ENCODE measurements at places on chromosomes 4 and X.

DNA sequence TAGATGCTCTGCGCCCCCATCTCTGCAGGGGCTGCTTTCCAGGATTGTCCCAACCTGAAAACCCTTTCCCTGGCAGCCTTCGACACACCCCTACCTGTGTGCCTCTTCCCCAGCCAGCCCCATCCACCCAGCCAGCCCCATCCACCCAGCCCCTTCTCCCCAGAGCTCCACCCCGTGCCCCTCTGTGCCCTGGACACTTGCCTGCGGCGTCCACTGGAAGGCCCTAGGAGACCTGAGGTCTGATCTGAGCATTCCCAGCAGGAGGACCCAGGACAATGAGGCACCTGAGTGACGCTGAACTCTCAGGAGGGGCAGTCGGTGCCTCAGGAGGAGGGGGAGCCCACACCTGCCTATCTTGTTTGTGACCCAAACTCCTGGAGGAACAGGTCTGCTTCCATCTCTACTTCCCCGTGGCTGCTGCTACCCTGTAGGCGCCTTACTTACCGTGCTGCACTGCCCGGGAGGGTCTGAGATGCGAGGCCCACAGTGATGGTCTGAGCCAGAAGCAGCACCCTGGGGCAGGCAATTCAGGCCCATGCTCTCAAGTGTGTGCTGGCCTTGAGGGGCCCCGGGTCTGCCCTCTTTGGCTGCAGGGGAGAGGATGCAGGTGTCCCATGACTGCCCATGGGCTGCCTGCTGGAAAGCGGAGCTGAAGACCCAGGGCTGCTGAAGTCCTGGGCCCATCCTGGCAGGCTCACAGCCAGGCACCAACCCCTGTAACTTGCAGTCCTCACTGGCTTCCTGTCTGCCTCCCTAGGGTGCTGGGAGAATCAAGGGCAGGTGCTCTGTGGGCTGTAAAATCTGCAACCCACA is 4.9 kb downstream of the LRPAP1 start:
- DNase-seq, result no peak

- DNase-seq, result no peak
These were observed 95.7 kb downstream of the ANK2 start for GRCh38 chr4:113145147-113145518.

DNA sequence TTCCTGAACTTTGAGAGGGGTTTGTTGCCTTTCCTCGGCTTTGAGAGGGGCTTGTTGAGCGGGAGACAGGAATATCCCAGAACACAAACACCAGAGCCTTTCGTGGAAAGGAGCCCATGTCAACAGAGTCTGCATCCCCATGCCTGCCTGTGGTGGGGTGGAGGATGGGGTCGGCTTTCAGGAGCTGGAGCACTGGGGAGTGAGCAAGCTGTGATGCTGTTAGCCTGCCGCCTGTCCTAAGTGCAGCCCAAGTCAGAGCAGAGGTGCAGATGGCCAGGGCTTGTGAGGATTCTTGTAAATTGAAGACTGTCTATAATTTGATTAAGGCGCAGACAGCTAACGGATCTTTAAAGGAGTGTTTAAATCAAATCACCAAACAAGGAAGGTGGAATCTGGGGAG is 103.3 kb upstream of the ANK2 start:
- DNase-seq, result no peak

DNA sequence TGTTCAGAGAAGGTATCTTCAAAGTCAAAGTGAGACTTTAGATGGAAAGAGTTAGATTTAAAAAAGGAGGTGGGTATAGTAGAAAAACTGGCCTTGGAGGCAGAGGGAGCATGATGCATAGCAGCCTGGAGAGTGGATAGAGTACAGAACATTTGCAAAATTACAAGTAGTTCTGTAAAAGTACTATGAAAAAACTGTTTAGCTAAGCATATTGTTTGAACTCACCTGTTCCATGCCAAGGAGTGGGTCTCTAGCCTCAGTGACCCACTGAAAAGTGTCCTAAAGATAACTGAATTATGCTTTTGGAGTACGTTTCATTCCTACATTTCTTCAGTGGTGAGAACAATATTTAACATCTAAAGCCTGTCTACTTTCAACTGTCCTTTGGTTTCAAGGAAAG is 218.9 kb downstream of the NAP1L3 start:
- DNase-seq, result no peak

DNA sequence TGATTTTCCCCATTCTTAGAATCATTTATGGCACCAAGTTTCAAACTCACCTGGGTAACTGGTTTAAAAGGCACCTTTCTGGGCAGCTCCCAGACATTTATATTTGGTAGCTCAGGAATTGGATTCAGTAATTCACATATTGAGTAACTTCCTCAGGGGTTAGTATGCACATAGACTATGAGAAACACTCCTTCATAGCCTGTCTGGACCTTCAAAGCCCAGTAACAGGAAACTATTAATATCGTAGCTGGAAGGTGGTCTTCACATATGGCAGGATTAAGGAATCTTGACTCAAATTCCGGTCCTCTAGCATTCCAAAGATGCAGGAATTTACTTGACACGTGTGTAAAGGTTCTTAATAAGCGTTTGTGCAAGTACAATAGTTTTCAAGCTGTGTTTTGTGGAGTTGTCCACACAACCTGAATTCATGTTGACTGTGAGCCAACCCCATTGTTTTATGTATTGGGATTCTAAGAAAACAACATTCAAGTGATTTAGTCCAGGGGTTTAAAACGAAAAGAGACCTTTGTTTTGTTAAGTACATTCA is 78.4 kb downstream of the PLS3 start:
- no peak for DNase-seq

GRCh38 chr4:5865896-5866599 is 26.8 kb downstream of the CRMP1 start:
- no peak for DNase-seq

DNA sequence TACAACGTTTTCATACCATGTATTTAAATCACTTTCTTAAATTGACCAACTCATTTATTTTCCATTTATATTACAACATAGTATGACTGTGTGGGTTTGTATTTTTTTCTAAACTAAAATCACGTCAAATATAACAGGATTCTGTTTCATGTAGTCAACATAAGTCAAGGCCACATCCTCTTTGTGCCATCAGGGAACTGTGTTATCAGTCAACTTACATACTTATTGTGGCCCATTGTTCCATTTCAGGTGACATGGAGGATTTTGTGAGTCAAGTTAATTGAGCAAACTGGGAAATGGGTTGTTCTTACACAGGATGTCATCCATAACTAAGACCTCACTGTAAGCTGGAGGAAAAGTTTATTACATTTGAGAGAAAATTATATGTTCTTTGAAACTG is 35.9 kb downstream of the STK26 start:
- no peak for DNase-seq

- DNase-seq, result peak; percentile 52
These were observed 628 bp downstream of the MXD4 start for GRCh38 chr4:2261110-2261852.

GRCh38 chr4:99437723-99438404 is 2.7 kb upstream of the ADH7 start:
- DNase-seq, result no peak

DNA sequence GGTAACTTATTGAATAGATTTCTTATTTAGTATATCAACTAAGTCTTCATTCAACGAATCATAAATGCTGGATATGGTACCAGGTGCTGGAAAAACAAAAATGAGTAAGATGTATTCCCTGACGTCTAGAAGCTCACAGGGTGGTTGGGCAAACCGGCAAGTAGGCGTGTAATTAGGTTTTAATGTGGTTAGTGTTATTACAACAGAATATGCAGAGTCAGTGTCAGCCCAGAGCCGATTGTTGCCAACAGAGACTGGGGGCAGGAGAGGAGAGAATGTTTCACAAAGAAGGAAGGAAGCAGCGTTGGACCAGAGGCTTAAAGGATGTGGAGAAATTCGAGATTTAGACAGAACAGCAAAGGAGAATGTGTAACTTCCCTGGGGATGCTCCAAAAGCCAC is 111.7 kb downstream of the TENM3 start:
- DNase-seq, result no peak

DNA sequence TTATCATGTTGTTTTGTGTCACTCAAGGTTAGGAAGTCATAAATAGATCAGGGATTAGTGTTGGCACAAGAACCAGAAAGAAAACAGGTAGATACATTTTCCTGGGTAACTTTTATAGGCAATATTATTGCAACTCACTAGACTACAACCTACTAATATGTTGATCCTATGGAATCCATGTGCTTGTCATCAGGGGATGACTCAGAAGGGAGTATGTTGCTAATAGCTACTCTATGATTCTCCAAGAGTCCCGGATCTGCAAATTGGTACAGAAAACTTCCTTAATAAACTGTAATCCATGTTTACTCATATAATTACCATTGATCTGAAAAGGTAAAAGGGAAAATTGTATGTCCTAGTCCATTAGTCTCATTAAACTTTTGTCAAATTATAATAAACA is 11.7 kb upstream of the GNRHR start:
- DNase-seq, result no peak

GRCh38 chr4:95215991-95216605 is 332.7 kb downstream of the UNC5C start:
- DNase-seq, result no peak

DNA sequence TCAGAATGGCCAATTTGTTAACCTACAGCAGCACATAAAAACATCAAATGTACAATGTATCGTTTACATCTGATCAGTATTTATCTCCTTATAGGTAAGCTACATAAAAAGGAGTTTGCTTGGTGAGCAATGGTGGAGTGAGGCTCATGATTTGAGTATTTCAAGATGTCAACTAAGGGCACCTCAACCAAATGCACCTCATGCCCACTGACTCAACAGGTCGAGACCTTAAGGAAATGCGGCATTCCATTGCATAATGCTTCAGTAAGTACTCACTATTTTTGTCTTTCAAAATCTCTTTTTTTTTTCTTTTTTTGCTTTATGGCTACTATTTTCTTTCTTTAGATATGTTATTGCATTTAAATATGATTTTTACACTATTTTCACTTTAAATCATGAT is 181.0 kb upstream of the TLL1 start:
- no peak for DNase-seq

GRCh38 chr4:108018040-108018883 is 28.6 kb downstream of the HADH start:
- DNase-seq, result peak; percentile 72

DNA sequence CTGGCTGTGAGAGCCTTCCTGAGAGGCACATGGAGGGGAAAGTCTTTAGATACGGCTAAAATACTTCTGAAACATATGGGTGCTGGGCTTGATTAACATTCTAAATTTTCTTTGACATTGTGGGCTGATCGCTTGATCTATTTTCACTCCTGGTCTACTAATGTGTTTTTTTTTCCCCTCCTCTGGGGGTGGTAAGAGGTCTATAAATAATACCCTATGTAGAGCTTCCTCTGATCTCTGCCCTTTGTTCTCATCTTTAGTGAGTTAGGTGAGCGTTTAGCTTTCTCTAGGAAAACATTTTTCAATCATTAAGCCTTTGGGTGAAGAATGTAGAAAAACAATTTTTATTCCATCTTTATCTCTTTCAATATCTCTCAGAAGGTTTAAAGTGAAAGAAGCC is 9.8 kb downstream of the SLC4A4 start:
- no peak for DNase-seq

GRCh38 chr4:161208564-161208963 is 955.2 kb downstream of the FSTL5 start:
- no peak for DNase-seq

DNA sequence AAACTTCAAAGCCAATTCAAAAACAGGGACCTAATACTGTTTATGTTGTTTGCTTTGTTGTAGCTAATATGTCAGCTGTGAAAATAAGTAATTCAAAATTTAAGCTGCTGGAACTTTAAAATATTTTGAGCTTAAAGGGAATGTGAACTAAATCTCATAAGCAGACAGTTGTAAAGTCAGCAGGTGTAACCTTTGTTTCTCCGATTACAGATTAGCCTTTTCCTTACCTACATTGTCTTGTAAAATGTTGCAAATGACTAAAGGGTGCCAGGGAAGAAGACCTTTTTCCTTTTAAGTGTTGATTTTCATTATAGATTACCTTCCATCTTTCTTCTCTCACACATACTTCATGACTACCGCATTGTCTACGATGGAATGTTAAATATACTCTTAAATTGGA is 405.1 kb downstream of the KCNIP4 start:
- DNase-seq, result no peak

DNA sequence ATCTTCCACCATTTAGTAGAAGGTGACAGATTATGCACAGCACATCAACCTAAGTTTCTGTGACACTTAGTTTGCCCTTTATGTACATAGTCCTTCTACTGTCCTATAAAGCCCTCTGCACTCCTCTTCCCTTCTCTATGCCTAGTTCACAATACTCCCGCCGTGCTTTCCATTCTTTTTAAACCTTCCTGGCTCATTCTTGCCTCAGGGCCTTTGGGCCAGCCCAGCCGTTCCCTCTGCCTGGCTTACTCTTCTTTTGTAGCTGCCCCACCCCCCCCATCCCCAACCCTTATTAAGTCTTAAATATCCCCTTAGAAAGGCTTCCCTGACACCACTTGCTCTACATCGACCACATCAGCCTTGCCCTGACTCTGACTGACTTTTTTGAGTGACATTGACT is 33.0 kb downstream of the SGMS2 start:
- DNase-seq, result no peak

DNA sequence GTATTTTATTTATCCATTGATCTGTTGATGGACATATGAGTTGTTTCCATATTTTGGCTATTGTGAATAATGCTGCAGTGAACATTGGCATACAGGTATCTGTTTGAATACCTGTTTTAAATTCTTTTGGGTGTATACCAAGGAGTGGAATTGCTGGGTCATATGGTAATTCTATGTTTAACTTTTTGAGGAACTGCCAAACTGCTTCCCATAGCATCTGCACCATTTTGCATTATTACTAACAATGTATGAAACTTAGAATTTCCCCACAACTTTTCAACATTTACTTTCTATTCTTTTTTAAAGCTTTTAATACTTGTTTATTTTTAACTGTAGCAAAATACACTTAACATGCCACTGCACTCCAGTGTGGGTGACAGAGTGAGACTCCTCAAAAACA is 57.0 kb upstream of the MSN start:
- no peak for DNase-seq

GRCh38 chrX:37590047-37590446 is 18.6 kb downstream of the LANCL3 start:
- DNase-seq, result no peak

DNA sequence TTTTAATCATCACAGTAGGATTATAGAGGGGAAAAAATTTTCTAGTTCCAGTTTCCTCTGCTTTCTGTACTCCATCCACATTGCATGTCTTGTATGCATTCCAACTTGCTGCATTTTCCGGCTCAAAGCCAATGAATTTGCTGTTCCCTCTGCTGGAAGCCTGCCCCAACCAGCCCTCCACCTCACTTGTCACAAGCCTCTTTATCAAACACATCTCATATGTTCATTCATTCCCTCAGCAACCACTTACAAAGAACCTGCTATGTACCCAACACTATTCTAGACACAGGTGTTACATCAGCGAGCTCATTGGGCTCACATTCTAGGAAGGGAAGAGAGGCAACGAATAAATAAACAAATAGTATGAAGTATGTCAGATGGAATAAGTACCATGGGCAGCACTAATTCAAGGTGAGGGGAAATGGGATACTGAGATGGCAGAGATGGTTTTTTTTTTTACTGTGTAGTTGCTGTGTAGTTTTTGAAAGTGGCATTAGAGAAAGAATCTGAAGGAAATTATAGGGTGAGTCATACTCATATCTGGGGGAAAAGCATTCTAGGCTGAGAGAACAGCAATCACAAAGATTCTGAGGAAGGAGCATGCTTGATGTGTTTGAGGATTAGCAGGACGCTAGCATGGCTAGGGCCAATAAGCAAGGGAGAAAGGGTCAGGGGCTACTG is 332.5 kb downstream of the PDGFC start:
- DNase-seq, result no peak

All from retina (tissue), 1 donor.